ENCODE measurements at places on chromosomes 7 and 10. TPM values are rescaled to one million over a fixed set of nuclear protein-coding genes. Genes with fewer than 3 reads are reported as not detected.

- no peak for DNase-seq
These were observed 115.7 kb upstream of the KMT2C start for GRCh38 chr7:152551304-152552036.

DNA sequence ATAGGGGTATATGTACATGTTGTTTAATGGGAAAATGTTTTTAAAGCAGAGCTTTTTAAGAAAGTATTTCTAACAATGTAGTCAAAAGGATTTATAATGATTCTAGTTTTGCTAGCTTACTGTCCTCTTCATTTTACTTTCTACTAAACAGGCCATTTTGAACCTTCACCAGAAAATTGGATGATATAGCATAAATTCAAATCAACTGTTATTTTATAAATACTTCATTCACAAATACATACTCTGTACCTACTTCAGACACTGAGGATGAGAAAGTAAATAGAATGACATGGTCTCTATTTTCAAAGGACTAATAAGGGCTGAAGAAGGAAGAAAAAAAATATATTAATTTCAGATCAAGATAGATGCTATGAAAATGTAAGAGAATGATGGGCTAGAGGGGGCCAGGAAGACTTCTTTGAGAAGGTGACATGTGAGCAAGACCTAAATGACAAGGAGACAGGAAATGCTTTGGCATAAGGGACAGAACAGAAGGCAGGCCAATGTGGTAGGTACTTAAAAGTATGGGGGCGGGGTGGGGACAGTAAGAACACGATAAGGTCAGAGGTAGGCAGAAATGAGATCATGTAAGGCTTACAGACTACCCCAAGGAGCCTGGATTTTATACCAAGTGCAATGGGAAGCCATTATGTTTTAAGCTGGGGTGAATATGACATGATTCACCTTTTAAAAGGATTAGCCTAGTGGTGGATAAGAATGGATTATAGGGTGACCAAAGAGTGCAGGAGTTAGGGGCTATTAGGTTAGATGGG lies 5.2 kb downstream of the NAMPT start:
- no peak for DNase-seq

Gene SAP25
- total RNA-seq = 1.5 TPM

Gene CYP2E1
- total RNA-seq = 0.36 TPM

DNA sequence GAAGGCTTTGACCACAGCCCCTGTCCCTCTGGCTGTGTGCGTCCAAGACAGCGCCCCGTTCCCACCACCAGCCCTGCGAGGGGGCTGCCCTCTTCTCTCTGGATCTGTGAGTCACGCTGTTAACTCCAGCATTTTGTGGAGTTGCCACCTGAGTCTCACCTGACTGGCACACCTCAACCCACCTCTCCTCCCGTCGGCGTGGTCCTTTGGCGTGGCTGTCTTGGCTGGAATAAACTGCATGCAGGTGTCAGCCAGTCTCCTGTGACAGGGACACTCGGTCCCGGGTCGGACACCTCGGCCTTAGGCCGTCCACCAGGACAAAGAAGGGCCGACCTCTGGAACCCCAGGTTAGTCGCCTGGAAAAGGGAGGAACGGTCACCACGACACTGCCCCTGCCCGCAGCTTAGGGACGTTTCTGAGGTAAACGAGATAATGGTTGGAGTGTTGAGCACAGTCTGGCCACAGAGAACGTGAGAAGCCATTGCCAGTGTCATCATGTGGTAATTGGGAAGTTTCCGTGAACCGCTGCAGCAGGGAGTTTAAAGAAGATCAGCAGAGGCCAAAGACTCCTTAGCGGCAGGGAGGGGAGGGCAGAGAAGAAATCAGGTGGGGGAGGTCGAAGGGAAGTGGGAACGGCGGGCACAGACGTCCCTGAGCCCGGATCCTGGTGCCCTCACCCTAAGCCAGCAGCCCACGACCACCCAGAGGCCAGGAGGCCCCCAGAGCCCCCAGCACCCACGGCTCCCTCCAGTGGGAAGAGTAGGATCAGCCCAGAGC lies 73.6 kb upstream of the FAM20C start:
- DNase-seq = no peak

DNA sequence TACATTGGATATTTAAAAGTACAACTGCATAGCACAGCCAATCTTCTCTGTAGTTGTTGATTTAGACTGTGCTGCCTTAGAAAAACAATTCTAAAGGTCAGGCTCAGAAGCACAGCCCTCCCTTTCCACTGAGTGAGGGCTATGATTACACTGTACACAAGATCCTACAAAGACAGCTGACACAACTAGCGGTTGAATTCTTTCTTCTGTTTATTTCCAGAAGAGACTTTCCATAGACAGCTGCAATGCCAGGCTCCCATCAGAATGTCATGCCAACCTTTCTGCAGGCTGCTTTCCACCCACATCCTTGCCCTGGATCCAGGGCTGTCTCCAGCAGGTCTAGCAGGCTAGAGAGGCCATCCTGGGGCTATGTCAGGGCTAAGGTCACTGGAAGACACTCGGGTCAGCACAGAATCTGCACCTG lies 39.3 kb downstream of the FAM13C start:
- DNase-seq = no peak

Gene FZD1
- total RNA-seq = 10.9 TPM

- DNase-seq = no peak
These were observed 969 bp downstream of the SLC35G1 start for GRCh38 chr10:93894516-93895378.

GRCh38 chr7:32142649-32143048 lies 72.4 kb upstream of the PDE1C start:
- no peak for DNase-seq

DNA sequence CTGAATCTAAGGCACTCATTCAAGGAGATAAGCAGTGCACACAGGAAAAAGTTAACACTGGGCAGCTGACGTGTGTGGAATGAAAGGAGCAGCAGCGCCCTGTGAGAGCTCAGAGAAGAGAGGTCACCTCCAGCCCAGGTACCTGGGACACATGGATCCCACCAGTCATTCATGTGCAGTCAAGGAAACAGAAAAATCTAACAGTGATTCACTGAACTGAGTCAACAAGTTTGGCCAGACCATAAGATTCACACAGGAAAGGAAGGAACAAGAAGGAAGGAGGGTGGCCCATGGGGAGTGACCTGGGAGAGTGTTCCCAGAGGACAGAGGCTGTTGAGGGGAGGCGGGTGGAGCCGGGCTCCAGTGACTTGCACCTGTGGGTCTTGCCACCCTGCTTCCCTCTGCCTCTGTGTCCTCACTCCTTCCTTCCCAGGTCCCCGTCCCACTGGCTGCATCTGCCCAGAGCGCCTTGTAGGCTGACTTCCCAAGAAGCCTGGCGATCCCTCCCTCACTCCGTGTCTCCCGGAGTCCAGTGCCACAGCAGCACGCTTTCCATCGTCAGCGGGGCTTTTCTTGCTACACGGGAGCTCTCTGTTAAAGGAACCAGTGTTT lies 27.7 kb downstream of the RNF32 start:
- DNase-seq = no peak

Gene ANKRD61
- total RNA-seq = not detected

GRCh38 chr7:92137557-92137956 lies 3.3 kb upstream of the CYP51A1 start:
- no peak for DNase-seq

Gene ALOX5
- 0.96 TPM for total RNA-seq
